ENCODE measurements at places on chromosomes 2 and 18. TPM values are rescaled to one million over a fixed set of nuclear protein-coding genes. Genes with fewer than 3 reads are reported as not detected.

DNA sequence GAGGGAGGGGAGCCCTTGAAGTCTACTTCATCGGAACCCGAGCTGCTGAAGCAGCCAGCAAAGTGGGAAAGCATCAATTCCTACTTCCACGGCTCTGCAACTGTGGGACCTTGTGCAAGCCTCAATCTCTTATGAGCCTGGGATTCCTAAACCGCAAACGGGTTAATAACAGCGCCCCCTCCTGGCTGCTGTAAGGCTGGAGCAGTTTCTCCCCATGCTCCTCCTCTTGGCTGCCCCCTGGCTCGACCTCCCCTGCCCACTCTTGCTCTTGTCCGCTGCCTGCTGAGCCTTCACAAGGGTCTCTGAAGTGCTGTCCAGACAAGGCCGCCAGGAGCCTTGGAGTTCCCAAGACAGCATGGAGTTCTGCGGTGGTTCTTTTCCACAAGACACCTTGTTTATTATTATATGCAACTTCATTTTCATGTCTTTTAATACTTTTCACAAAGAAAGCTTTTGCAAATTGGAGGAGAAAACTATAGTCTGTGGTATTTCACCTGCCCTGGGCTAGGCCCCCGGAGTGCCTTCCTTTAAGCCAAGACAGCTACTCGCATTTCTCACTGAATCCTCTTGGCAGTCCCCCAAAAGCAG, 157.2 kb downstream of the DDX1 start:
- H3K4me3 ChIP-seq, result no peak overlapping the region
- no peak overlapping the region for H3K27ac ChIP-seq
- DNase-seq, result no peak
- no peaks in the 10 kb centered on the region for H3K36me3 ChIP-seq

Gene GAREM1
- total RNA-seq, result 21.0 TPM

GRCh38 chr2:17969661-17970060, 91.2 kb downstream of the KCNS3 start:
- H3K27ac ChIP-seq, result no peak overlapping the region
- no peaks in the 10 kb centered on the region for H3K27me3 ChIP-seq
- H3K36me3 ChIP-seq, result no peaks in the 10 kb centered on the region
- no peaks in the 10 kb centered on the region for H3K4me1 ChIP-seq
- DNase-seq, result no peak

Gene CCDC141
- 18.5 TPM for total RNA-seq

Gene PLB1
- total RNA-seq, result 3.6 TPM

- no peaks in the 10 kb centered on the region for H3K27me3 ChIP-seq
- no peaks in the 10 kb centered on the region for H3K4me1 ChIP-seq
- DNase-seq, result no peak
- H3K36me3 ChIP-seq, result no peaks in the 10 kb centered on the region
Measured at GRCh38 chr2:110708455-110708854, 23.9 kb upstream of the ACOXL start.
